Activated CD4-positive, alpha-beta memory T cell treated with anti-CD3 and anti-CD28 coated beads, Interleukin-2, amount 10 ng/mL, durations not matched to agents 7 days and 5 days (primary cell): ENCODE measurements at places on chromosomes 3 and 15.

DNA sequence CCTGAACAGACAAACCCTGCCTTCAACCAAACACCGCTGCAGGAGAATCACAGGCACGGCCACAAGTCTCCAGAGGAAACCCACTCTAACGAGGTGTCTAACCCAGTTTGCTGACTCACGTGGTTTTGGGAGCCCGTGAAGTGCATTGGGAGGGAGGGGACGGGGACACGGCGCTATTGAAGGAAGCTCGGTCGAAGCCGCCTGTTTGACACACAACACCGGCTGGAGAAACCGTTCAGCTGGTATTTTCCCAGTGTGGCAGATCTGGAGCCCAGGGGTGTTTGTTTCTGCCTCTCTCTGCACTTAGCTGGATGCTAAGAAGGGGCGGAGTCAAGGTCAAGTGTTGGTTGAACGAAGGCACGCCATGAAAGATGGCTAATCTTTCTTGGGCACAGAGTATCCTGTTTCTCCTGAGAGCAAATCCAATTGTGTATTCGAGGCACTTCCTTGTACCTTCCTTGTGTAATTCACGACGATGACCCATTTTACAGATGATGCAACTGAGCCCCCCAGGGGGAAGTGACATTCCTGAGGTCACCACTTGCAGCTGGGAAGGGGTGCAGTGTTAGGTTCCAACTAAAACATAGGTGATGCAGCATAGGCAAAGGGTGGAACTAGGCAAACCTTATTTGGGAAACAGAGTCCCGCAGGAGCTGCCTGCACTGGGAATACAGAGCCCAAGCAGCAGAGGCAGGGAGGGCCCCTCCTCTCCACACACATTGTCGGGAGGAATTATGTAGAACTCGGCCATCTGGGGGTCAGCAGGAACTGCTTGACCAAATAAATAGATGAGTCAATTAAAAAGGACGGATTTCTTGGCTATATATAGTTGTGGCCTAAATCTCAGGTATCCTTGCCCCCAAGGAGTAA lies 22.5 kb downstream of the SLC6A6 start:
- peak; percentile 64 for DNase-seq

GRCh38 chr15:79849789-79850188 lies 47.0 kb downstream of the MTHFS start:
- peak; percentile 27 for DNase-seq

- DNase-seq, result no peak
These were observed 108.8 kb downstream of the THSD4 start for GRCh38 chr15:71224024-71224423.

DNA sequence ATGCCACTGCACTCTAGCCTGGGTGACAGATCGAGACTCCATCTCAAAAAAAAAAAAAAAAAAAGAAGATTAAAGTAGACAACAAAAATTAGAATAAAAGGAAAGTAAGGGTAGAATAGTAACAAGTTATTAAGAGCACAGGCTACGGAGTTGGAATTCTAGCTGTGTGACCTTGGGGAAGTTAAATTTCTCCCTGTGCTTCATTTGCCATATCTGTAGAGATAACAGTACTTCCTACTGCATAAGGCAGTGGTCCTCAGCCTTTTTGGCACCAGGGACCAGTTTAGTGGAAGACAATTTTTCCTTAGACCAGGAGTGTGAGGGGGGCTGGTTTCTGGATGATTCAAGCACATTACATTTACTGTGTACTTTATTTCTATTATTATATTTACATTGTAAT lies 28.7 kb upstream of the TMEM42 start:
- DNase-seq, result no peak

- no peak for DNase-seq
These were observed 178.8 kb upstream of the EIF1B start for GRCh38 chr3:40130721-40131120.

GRCh38 chr15:59232476-59232875 lies 25.8 kb downstream of the LDHAL6B start:
- no peak for DNase-seq

DNA sequence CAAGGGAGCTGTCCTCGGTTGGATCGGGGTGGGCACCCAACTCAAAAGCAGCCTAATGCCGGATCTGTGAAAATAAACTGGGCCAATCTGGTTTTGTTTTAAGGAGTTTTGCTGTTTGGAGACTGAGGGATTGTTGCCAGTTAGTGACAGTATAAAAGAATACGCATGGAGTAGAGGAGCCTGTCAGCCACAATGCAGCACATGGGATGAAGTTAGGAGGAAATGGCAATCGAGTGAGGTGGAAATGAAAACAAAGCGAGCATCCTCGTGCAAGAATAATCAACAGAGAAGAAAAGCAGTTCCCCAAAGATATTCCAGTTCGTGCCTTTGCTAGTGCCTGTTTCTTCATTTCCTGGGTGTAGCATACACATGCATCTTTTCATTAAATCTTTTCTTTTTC lies 108.4 kb upstream of the RORA start:
- no peak for DNase-seq

DNA sequence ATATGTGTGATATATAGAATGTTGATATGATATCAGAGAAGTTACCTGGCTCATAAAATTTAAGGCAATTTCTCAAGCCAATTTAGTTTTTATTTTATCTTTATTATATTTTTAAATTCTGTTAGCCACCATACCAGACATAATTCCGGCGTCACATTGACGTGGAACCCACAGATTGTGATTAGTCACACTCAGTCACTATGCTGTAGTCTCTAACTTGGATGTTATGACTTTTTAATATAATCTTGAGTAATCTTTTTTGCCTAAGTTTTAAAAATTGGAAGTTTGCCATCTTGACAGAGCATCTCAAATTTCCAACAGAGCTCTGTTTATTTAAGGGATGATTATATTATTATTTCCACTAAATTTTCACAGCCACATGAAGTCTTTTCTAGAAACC lies 9.7 kb upstream of the DCLK3 start:
- no peak for DNase-seq

DNA sequence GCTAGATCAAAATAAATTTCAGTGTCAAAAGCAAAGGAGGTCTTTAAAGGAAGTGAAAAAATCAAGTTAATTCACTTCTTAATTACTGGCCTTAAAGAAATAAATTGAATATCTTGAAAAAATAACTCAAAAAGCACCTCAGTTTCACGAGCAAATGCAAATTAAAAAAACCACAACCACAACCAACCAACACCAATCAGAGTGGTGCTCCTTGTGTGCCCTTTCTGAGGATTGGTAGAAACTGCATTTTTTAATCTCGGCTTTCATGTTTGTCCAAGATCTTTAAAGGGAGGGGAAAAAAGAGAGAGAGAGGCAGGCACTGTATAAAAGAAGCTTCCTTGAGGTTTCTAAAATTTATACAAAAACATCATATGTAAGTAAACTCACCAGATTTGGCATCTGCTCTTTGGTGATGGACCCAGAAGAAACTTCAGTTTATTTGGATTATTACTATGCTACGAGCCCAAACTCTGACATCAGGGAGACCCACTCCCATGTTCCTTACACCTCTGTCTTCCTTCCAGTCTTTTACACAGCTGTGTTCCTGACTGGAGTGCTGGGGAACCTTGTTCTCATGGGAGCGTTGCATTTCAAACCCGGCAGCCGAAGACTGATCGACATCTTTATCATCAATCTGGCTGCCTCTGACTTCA lies at the start of gene GPR15:
Gene GPR15, plus strand, starts transcription at position 357 of the 653 bp plus-strand sequence. Its CDS starts 56 bp downstream, at position 413.
- no peak for DNase-seq

DNA sequence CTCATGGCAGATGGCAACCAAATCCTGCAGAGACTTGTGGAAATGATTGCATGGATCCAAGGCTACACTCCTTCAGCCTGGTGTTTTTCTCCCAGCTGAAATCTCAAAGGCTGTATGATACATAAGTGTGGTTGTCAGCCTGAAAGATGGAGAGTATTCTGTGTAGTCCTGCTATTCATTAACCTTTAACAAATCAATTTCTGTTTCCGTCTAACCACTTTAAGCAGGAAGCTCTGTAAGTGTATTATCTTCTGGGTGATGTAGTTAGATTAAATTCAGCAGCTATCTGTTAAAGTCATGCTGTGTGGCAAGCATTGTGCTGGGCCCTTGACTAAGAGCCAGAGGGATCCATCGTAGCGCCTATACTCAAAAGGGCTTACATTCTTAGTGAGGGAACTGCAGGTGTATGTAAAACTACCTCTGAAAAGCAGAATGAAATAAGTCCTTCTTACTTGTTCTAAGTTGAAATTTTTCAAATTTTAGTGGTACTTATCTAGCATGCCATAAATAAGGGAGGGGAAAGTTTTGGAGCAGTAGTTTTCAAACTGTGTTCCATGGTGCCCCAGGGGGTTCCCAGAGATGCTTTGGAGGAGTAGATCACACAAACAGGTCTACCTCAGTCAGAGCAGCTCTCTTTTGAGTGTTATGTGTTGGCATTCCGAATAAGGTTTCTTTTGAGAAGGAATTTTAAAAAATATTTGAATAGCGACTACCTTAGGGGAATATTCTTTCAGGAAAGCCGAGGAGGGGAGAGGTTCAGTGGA lies 28.9 kb downstream of the HACD3 start:
- no peak for DNase-seq

DNA sequence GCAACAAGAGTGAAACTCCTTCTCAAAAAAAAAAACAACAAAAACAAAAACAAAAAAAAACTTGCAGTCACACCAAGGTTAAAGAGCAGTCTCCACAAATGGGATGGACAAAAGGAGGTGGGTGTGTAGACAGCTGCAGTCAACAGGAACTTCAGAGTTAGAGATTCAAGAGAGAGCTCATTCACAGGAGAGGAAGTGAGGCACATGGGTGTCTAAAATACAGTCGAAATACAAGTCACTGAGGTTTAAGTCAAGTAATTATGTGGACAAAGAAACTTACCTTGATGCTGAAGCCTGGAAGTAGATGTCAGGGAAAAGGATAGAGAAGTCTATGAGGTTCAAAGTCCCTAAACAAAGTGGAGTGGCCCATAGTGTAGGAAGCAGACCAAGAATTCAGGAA lies 14.8 kb downstream of the MRPS11 start:
- no peak for DNase-seq

DNA sequence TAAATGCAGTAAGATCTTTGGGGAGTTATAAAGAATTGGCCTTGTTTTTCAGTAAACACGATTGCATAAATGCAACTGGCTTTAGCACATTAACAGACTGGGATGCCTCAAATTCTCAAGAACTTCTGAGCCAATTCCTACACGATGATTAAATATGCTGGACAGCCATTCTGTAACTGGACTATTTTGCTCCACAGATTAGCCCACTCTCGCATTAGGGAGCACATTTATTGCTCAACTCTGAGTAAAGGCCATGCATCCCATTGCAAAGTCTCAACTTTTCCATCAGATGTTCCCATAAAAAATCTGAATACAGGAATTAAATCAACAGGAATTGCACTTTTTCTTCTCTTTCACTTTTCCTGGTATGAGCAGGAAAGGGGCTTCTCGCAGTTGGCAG lies 66.7 kb upstream of the PRICKLE2 start:
- DNase-seq, result no peak

- DNase-seq, result no peak
These were observed 111.0 kb upstream of the TRPM1 start for GRCh38 chr15:31212326-31213080.

DNA sequence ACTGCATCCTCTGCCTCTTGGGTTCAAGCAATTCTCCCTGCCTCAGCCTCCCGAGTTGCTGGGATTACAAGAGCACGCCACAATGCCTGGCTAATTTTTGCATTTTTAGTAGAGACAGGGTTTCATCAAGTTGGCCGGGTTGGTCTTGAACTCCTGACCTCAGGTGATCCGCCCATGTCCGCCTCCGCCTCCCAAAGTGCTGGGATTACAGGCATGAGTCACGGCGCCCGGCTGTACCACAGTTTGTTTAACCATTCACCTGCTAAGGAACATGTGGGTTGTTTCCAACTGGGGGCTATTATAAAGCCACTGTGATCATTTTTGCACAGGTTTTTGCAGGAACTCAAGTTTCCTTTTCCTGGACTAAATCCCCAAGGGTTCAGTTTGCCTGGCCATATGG lies 123.2 kb upstream of the RAP2B start:
- DNase-seq, result no peak

- DNase-seq, result no peak
These were observed 34.9 kb downstream of the SAXO2 start for GRCh38 chr15:82297546-82297945.

- no peak for DNase-seq
These were observed 273.2 kb downstream of the MECOM start for GRCh38 chr3:169390271-169390670.

DNA sequence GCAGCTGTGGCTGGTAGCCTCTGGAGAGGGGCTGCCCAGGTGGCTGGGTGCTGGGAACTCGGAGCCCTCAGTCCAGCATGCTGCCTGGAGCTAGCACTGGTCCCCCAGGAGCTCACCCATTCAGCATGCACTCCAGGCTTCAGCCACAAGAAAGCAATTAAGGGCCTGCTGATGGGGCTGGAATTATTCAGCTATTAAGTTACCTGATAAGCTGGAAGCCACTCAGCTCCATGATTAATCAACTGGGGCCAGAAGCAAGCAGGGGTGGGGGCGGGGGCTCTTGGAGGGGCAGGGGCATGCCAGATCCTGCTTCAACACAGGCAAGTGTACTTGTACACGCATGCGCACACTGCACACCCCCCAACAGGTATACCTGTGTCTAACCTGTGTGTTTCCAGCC lies 22.1 kb upstream of the TMEM115 start:
- no peak for DNase-seq

DNA sequence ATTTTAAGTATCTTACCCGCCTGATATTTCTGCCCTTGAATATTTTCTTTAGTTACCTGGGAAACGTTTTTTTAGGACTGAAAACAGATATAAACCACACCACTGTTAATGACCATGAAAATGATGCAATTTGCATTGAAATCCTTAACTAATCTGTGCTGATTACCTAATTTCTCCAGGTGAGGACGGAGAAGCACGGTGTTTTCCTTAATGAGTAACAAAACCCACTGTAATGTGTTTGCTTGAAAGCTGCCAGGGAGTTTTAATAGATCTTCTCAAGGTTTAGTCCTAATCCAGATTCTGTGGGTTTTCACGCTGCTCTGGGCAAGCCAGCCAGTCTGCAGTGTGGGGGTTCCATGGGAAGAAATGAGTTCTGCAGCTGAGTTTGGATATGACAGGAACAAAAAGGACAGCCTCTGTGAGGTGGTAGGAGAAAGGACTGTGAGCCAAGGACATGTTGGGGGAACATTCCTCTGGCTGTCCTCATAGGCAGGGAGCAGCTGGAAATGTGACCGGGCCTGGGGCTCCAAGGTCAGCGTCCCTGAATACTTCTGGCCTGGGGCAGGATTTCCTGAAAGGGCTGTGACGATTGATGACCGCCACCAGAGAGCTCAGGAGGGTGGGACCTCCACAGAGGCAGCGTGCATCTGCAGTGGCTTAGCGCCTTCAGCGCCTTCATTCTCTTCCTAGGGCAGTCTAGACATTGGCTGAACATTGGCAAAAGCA lies 18.6 kb downstream of the THSD4 start:
- DNase-seq, result no peak

- no peak for DNase-seq
These were observed 22.2 kb upstream of the TRIM42 start for GRCh38 chr3:140655678-140656077.

DNA sequence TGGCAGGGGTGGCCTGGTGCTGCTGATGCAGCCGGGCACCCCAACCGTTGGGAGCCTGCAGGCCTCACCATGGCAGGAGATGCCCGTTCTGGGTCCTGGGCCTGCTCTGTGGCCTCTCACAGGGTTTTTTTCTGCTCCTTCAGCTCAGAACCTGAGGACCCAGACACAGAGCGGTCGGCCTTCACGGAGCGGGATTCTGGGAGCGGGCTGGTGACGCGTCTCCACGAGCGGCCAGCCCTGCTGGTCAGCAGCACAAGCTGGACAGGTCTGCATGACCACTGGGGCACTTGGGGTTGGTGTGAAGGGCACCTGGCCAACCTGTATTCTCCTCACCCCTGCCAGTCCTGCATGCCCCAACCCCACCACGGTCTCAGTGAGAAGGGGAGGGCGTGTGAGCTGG lies 10.3 kb downstream of the ALG1L2 start:
- DNase-seq, result no peak
